ENCODE measurements at places on chromosomes 16 and 17.
A peak's percentile ranks its signal among the peaks of the same experiment; 100 is the strongest.

GRCh38 chr16:85391769-85392583 is 221.1 kb upstream of the GSE1 start:
- no peak for DNase-seq

- no peak for DNase-seq
Measured at GRCh38 chr17:39014795-39015545, 47.8 kb upstream of the FBXO47 start.

DNA sequence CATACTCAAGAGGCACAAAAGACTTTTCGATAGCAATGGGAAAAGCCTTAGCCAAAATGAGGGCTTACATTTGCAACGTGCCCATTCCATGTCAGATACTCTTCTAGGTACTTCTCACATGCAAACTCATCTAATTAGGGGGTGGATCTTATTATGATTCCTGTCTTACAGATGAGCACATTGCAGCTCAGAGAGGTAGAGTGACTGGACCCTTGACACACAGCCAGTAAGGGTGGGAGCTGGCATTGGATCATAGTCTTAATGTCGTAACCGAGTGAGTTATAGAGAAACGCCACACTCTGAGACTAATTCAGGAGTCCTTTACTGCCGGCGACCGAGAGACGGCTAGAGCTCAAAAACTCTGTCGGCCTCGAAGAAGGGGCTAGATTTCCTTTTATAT is 78.8 kb upstream of the GRIN2A start:
- no peak for DNase-seq

- DNase-seq: no peak
Measured at GRCh38 chr16:8183176-8184099, 406.9 kb downstream of the TMEM114 start.

DNA sequence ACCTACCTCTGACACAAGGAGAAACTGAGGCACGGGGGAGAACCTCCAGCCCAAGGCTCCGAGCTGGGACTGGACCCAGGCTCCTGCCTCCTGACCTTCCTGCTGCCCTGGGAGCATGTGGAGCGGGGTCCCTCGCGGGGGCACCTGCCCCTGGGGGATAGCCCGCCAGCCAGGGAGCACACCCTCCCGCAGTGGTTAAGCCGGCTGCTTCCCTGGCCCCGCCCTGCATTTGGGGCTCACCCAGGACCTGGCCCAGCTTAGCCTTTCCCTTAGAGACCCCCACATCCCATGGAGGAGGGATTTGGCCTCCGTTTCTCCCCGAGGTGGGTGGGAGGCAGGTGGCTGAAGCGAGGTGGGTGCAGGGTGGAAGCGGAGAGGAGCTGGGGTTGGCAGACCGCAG is 1.8 kb upstream of the CDH15 start:
- no peak for DNase-seq

DNA sequence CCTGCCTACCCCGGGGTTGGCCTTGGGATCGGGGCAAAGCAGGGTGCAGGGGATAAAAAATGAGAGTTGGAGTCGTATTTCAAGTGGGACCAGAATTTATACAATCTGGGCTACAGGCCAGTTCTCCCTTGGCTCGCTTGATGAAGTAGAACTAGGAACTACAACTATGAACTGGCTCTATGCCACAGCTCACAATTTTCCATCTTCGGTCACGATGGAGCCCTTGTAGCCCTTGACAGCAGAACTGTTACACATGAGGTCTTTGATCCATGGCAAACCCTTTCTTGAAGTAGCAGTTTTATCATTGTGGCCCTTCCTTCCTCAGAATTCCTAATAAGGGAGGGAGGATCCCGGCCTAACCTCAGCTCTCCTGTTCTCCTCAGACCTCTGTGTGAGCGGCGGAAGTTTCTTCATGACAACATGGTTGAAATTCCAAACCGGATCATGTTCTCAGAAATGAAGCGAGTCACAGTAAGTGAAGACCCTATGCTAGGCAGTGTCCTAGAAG is 17.1 kb downstream of the LIG3 start:
- DNase-seq: no peak

GRCh38 chr17:74403512-74404137 is 28.3 kb upstream of the GPRC5C start:
- peak; percentile 53 for DNase-seq

- DNase-seq: no peak
Measured at GRCh38 chr16:26987597-26988010, 79.1 kb upstream of the C16orf82 start.

DNA sequence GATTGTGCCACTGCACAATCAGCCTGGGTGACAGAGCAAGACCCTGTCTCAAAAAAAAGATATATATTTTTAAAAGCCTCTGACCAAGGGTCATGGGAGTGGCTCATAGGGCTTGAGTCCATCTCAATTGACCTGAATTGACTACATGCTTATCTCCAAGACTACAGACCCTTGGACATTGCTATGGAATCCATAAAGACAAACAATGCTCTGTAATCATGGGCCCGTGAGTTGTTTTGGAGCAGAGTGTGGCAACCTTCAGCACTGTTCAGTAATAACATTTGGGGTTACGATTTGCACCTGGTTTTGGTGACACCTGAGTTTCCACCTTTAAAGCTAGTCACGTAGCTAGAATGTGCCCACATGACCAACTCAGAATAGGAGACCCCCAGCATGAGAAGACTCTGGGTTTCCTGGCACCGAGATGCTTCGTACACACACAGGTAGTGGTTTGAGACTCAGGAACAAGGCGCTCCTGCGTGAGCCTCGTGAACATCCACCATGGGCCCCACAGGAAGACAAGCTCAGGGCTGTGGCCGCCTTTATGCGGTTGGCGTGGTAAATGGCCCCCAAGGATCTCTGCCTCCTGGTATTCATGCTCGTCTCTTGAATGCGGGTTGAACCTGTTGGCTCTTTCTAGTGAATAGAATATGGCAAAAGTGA is 66.6 kb upstream of the RPH3AL start:
- no peak for DNase-seq

GRCh38 chr17:66950325-66950724 is 14.2 kb upstream of the CACNG4 start:
- DNase-seq: no peak

GRCh38 chr17:16913463-16913862 is 58.5 kb downstream of the TNFRSF13B start:
- DNase-seq: no peak

DNA sequence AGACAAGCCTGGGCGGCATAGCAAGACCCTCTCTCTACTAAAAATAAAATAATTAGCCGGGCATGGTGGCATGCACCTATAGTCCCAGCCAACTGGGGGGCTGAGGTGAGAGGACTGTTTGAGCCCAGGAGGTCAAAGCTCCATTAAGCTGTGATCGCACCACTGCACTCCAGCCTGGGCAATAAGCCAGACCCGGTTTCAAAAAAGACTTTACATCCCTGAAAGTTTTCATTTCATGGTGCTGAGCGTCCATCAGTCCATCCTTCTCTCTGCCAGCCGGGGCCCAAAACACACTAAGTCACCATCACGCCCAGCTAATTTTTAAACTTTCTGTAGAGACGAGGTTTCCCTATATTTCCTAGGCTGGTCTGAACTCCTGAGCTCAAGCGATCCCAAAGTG is 10.6 kb downstream of the RAB40B start:
- no peak for DNase-seq

DNA sequence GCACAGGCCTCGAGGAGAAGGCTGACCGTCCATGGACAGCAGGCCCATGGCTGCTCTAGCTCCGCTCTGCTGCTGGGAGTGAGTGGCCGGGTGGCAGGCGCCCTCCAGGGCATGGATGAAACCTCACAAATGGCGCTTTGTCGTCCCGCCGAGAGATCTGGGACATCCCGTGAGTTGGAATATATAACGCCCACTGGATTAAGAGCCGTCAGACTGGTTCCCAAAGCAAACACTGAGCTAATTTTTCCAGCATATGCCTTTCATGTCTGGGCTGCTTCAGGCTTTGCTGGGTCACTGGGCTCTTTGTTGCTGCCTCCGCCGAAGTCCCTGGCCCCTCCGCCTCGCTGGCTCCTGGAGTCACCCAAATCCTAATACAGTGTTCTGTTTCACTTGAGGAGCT is 266.3 kb downstream of the FOXL1 start:
- no peak for DNase-seq

DNA sequence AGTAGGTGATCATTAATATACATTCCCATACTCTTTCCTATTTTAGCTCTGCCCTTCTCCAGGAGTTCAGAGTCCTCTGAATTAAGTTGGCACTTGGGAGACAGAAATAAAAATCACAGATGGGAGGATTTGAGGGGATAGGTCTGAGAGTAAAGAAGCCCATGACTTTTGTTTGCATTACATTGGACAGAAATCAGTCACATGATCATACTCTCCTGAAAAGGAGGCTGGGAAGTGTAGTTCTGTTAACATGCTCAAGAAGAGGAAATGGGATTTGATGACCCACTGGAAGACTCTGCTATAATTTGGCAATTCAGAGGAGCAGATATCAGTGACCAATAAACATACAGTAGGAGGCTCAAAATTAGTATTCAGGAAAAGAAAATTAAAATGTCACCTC is 674.9 kb upstream of the C16orf82 start:
- DNase-seq: no peak
